Progenitor cell of endocrine pancreas (in vitro differentiated cells): ENCODE measurements at places on chromosomes 3 and 15. TPM values are rescaled to one million over a fixed set of nuclear protein-coding genes. Genes with fewer than 3 reads are reported as not detected.

The PRTG gene
- total RNA-seq: 87.4 and 97.9 TPM in 2 replicates

The FOXB1 gene
- total RNA-seq: not detected in 2 replicates

DNA sequence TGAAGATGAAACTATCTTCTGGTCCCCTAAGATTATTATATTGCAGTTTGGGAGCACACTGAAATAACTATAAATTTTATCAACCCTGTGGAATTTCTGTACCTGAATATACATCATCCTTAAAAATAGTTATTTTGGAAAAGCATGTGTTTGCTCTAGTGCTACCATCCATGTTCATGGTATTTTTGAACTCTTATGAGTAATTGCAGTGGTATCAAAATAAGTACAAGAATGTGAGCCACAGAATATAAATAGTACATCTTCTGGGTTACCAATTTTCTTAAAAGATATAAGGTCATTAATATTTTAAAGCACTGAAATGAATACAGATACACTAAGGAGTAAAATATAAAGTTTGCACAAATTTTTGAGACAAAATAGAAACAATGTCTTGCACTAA, 206.5 kb downstream of the CBLB start:
- H3K4me3 ChIP-seq: no peak overlapping the region
- no peaks in the 10 kb centered on the region for H3K27me3 ChIP-seq
- DNase-seq: no peak

DNA sequence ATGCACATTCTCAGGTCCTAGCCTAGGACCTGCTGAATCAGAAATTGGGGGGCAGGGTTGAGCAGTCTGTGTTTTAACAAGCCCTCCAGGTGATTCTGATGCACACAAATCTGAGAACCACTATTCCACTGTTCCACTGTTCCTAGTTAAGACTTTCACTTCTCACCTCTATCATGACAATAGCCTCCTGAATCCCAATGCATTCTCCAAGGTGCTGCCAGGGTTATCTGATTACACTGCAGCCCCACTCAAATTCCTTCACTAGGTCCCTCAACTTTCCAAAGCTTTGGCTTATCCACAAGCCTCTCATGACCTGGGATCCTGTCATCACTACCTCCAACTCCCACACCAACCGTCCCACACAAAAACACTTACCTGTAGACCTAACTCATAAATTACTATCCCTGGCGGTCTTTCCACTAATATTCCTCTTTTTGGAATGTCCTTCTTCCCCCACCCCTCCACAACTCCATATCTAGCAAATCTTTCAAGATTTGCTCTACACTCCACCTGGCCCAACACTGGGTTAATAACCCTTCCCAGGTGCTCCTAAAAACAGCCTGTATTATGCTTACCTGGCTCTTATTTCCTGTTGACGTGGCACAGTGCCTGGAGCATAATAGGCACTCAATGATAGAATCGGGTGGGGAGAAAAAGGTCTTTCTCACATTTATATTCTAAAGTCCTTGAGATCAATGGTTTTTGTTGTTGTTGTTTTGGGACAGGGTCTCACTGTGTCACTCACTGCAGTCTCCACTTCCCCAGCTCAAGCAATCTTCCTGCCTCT, 27.2 kb downstream of the TBL1XR1 start:
- H3K4me3 ChIP-seq: no peak overlapping the region
- H3K4me1 ChIP-seq: peaks cover 22% of the 10 kb centered on the region
- no peak for DNase-seq
- peak overlapping the region; percentile 53 for H3K27ac ChIP-seq

- H3K27ac ChIP-seq: peak overlapping the region; percentile 88
- peaks cover 33% of the 10 kb centered on the region for H3K4me1 ChIP-seq
- peaks cover 3% of the 10 kb centered on the region for H3K36me3 ChIP-seq
- H3K4me3 ChIP-seq: peak overlapping the region; percentile 87
- H3K27me3 ChIP-seq: no peaks in the 10 kb centered on the region
Measured at GRCh38 chr15:88622605-88622975, 1.4 kb downstream of the AEN start.
